ENCODE measurements at places on chromosomes 12 and 14.

DNA sequence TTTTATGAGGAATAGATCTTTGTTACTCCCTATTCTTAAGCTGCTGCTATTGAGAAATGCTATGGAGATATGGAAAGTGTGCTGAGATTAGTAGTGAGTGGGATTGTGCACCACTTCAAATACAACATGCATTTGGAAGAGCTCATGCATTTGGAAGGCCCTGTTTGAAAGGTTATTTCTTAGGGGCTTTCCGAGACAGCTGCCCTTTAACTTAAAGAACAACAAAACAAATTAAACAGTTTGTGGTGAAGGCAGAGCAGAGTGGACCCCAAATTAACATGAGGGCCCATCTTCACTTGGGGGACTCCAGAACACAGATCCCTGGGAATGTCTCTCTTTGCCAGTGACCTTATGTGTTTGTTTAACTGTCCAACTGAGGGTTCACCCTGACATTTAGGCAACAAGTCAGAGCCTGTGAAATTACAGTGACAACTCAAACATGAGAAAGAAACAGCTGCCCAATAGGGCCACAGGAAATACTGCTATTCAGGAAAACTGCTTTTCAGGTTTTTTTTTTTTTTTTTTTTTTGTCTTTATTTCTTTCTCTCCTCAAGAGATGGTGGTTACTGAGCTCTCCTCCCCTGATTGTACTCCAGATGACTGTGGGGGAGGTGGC lies 41.4 kb upstream of the IGF1 start:
- DNase-seq = no peak

DNA sequence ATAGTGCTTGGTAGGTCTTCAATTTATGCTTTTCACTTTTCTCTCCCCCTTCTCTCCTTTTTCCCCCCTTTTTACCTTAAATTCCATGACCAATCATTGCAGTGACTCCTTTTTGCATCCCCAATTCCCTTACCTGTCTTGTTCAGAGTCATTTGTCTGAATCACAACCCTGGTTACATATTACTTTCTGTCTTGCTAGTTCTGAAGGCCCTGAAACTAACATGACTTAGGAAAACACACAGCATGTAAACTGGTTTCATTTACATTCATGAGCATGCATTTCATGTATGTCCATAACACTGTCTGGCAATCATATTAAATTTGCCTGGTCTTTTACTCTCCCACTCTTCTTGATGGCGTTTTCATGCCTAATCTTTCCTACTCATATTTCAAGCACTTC lies 20.3 kb upstream of the FOXG1 start:
- DNase-seq = no peak

GRCh38 chr12:26001530-26001929 lies 43.0 kb downstream of the RASSF8 start:
- no peak for DNase-seq

DNA sequence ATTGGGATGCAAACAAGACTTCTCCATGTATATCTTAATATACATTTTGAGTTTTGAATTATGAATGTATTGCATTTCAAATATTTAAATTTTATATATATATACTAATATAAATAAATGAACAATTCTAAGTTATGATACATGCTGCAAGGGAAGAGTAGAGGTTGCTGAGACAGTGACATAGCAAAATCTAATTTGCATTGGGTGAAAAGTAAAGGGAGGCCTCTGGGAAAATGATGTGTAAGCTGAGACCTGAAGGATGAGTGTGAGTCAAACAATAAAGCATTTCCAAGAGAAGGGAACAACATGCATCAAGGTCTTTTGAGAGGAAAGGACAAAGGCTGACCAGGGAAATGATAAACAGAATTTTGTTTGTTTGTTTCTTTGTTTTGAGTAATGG lies 62.9 kb upstream of the PTPRQ start:
- no peak for DNase-seq

- no peak for DNase-seq
Observed at GRCh38 chr14:60485598-60486251, at the start of gene C14orf39. Gene C14orf39 (minus strand): TSS chr14:60486063. CDS start chr14:60485078, 985 bp downstream.
